Putamen (tissue), 1 donor: ENCODE measurements at places on chromosomes 3 and 15.

DNA sequence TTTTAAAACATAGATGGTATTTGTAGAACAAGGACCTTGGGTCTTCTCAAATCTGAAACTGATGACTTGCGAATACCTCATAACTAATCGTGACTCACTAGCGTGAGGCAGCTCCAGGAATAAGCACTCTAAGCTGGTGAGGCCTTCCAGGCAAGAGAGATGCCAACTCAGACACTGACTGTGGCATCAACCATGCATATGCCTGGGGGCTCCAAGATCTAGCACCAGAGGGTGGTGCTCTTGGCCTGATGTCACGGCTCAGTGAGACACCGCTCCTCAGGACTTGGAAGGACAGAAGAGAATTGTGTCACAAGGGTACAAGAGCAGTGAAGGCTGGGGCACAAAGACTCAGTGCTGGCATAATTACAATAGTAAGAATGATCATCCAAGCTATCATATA is 125.0 kb upstream of the TRIM42 start:
- no peak for DNase-seq

- no peak for DNase-seq
Measured at GRCh38 chr3:43378066-43378935, 92.0 kb downstream of the SNRK start.

GRCh38 chr15:39512643-39513042 is 68.2 kb upstream of the THBS1 start:
- no peak for DNase-seq

GRCh38 chr3:151303751-151304150 is 12.9 kb downstream of the GPR87 start:
- no peak for DNase-seq

- peak; percentile 63 for DNase-seq
Measured at GRCh38 chr3:49671291-49672288, 2.6 kb upstream of the APEH start.

DNA sequence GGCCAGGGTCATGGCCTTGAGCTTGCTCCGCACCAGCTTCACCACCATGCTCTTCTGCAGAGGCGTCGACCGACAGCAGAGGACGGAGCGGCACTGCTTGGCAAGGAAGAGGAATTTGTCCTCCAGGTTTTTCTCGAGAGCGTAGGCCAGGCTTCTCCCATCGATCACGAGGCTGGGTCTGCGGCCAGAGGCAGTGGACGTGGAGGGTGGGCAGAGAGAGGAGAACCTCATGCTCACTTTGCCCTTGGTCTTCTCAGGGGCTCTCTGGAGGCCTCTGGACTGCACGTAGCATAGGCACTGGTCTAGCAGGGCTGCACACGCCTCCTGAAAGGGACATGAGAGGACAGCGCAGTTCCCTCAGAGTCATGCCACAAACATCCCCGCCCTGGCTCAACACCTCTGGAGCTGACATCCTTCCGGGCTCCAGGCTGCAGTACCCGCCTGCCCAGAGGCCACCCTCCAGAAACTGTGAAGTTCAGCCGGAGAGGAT is 168.3 kb downstream of the ATP10A start:
- no peak for DNase-seq

- peak; percentile 98 for DNase-seq
Measured at GRCh38 chr15:41283653-41284426, 48.6 kb downstream of the OIP5 start.

GRCh38 chr3:186171521-186171920 is 62.6 kb upstream of the ETV5 start:
- no peak for DNase-seq

DNA sequence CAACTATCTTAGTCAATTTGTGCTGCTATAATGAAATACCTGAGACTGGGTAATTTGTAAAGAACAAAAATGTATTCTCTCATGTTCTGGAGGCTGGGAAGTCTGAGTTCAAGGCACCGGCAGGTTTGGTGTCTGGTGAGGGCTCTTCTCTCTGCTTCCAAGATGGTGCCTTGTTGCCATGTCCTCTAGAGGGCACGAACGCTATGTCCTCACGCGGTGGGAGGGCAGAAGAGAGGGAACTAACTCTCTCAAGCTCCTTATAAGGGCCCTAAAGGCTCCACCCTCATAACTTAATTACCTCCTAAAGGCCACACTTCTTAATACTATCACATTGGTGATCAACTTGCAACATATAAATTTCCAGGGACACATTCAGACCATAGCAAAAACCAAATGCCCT is 108.4 kb downstream of the ADAMTSL3 start:
- no peak for DNase-seq

- DNase-seq = peak; percentile 60
Measured at GRCh38 chr3:186254676-186255650, 107.1 kb downstream of the DGKG start.

GRCh38 chr15:25170781-25171110 is 216.0 kb downstream of the SNRPN start:
- DNase-seq = no peak

DNA sequence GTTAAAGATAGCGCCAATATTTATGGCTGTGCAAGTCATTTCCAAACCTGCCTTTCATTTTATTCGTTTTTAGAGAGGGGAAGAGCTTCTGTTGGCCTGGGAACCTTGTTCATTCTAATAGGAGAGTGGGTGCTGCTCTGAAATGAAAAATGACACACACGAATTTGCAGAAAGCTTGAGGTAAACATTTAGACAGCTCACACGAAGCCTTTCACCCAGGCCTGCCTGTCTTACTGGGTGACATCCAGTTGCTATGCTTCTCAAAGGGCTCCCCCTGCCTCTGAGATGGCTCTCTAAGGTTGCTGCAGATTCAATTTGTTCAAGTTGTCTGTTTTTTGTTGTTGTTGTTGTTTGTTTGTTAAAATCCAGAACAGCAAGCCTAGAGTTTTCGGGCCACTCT is 18.2 kb downstream of the PEX5L start:
- DNase-seq = peak; percentile 63

DNA sequence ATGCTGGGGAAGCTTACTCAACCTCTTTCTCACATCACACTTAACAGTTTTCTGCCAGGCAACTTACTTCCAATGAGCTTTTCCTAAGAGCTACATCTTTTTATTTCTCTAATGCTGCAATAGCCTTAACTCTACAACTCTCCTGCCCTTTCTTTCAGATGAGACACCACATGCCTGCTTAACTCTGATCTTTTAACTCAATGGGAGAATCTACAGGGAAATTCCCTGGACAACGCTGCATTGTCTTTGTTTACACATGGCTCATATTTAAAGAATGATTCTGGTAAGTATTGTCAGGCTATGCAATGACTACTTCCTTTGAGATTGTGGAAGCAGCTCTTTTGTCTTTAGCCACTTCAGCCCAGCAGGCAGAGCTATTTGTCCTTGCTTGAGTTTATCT is 353.1 kb upstream of the BCHE start:
- no peak for DNase-seq

- peak; percentile 59 for DNase-seq
Measured at GRCh38 chr3:44323341-44323955, 15.1 kb upstream of the TCAIM start.

- DNase-seq = no peak
Measured at GRCh38 chr15:66647358-66647757, 54.7 kb upstream of the SMAD6 start.

- no peak for DNase-seq
Measured at GRCh38 chr3:37229740-37230139, 55.4 kb upstream of the LRRFIP2 start.

DNA sequence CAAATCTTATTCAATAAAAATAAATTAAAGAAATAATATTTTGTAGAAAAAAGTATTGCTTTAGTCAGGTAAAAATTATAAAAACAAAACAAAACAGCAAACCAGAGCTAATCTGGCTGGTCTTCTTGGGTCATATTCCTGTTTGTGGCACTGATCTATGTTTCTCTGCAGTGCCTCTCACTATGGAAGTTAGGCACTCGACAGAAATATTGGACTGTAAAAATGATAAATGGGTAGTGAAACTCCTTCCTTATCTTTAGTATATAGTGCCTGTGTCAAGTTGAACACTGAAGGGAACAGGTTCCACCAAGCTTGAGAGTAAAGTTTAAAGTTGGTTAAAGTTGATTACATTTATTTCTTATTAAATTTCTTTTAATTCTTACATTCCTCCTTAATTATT is 1195.6 kb upstream of the GBE1 start:
- no peak for DNase-seq

- no peak for DNase-seq
Measured at GRCh38 chr15:63069616-63070090, 27.1 kb downstream of the TPM1 start.

- no peak for DNase-seq
Measured at GRCh38 chr3:125512135-125512920, 7.7 kb downstream of the SNX4 start.

- DNase-seq = peak; percentile 17
Measured at GRCh38 chr3:20700714-20701113, 514.7 kb upstream of the SGO1 start.

- DNase-seq = no peak
Measured at GRCh38 chr3:128823631-128824030, 55.8 kb upstream of the ACAD9 start.

DNA sequence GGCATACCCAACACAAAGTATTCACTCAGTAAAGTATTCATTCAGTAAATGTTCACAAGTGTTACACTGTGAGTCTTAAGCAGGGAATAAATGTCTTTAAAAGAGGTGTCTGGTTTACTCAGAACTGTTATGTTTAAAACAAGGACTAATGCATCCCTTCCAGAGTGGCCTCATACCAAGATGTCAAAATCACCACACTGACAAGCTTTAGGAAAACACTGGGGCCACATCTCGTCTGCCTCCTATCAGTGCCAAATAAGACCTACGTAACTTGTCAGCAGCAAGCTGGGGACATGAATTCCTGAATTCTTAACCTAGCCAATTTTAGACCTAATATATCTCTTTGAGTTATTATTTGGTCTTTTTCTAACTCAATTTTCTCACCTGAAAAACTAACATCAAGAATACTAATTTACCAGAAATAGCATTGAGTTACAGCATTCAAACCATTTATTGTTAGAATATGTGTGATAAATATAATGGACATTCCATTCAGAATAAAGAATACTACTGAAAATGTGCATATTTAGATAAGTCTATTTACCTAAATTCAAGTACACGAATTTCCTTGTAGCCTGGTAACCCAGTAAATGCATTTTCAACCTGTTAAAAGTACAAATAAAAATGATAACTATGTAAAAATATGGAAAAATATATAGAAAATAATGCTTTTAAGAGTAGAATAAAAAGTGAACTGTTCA is 51.3 kb downstream of the IMPG2 start:
- no peak for DNase-seq

GRCh38 chr3:156160647-156161046 is 40.3 kb downstream of the KCNAB1 start:
- DNase-seq = no peak

DNA sequence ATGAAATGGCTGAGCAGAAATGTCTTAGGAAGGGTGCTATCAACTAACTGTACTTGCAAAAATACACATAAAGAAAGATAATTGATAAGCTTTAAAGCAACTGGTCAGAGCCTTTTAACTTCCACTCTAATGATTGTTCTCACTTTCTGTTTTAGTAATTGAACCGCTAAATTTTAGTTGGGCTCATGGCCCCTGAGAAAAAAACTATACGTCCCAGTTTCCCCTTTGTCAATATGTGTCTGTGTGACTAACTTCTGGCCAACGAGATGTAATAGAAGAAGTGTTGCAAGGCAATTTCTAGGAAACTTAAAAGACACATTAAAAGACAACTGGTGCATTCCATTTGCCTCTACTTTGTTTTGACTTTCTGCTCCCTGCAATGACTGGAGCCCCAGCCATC is 223.9 kb downstream of the NR1D2 start:
- DNase-seq = no peak

GRCh38 chr15:41806291-41807181 is 21.4 kb upstream of the JMJD7 start:
- DNase-seq = no peak

DNA sequence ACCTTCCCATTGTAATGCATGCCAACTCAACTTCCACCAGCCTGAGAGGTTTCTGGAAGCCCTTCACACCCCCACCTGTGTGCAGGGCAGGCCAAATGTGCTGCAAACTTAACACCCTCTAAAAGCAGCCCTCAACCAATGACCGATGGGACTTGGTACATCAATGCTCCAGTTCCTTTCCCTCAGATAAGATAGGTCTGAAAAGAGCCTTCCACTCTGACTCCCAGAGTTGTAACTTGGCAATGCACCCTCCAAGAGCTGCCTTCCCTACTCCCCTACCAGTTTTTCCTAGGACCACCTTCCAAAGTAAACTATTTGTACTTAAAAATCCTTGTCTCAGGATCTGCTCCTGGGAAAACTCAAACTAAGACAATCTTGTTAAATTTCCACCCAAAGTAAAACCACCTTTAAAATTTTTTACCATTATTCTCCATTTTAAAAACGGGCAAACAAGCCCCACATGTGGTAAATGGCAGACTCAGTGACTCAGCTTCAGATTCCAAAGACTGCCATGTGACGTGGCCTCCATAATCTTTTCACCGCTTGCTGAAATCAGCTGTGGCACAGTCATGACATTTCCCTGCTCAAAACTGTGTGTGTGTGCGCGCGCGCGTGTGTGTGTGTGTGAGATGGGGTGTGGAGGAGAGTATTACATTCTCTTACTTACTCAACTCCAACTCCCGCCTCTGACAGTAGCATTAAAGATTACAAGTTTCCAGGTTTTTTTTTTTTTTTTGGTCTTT is 17.2 kb downstream of the RASGRP1 start:
- DNase-seq = peak; percentile 45

DNA sequence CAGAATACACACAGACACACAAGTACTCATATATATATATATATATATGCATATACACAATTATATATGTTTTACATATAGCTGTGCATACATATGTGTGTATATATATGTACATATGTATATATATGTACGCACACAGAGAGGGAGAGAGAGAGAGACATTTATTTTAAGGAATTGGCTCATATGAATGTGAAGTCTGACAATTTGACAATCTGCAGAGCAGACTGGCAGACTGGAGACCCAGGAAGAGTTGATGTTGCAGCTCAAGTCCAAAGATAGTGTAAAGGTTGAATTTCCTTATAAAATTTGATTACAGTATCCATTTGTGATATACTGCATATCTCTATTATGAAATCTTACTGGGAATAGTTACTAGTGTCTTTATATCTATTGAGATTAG is 1330.3 kb upstream of the CADM2 start:
- DNase-seq = no peak

DNA sequence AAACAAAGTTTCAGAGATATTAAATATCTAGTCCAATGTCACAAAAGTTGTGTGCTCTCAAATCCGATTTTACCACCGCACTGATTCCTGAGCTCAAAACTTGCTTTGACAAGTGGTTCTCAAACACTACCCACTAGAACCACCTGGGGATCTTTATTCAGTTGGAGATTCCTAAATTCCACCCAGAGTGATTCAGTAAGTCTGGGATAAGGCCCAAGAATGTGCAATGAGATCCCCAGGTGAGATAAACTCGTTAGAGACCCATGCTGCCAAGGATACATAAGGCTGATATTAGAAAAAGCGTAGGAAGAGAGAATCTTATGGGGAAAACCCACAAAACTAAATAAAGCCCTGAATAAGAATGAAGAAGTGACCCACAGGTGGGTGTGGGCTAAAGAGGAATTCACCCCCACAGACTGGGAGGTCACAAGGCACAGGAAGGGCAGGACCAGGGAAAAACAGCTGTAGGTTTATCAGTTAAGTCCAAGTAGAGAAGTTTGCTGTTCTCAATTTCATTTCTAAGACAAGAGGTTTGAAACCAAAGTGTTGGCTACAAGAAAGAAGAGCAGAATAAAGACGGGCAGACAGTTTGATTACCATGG is 11.5 kb upstream of the RPS17 start:
- DNase-seq = no peak
